ENCODE measurements at places on chromosomes 7 and 10.
A peak's percentile ranks its signal among the peaks of the same experiment; 100 is the strongest.

DNA sequence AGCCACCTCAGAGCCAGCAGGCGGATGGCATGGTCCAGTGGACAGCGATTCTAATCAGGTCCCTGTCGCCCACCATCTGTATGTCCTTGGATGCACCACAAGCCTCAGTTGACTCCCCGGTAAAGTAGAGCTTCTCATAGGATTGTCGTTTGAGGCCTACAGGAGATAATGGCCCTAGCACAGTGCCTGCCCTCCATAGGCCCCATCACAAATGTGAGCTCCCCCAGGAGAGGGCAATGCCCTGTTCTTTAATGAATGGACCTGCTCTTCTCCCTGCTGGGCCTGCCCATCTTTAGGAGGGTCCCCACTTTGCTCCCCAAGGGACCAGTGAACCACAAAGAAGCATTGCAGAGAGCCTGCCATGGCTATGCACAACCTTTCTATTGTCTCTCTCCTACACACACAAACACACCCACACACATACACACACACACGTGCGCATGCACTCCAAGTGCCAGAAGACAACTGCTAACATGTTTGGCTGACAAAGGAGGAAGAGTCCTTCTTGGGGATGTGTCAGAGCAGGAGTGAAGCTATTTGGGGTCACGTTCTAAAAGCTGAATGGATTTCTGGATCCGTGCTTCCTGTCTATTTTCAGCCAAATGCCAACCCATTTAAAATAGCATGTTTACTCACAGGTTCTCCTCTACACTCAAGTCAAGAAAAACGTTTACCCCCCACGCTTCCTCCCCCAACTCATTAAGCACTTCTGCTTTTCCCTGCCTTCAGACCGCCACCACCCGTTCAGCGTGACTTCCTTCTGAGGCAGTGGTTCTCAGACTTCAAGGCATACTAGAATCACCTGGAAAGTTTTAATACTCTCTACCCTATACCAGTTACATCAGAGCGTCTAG, 196.1 kb downstream of the GRID1 start:
- no peak for DNase-seq

GRCh38 chr7:102813191-102814024, 64.6 kb downstream of the FAM185A start:
- no peak for DNase-seq

GRCh38 chr7:102216573-102217314, 69.9 kb upstream of the SH2B2 start:
- DNase-seq, result no peak

DNA sequence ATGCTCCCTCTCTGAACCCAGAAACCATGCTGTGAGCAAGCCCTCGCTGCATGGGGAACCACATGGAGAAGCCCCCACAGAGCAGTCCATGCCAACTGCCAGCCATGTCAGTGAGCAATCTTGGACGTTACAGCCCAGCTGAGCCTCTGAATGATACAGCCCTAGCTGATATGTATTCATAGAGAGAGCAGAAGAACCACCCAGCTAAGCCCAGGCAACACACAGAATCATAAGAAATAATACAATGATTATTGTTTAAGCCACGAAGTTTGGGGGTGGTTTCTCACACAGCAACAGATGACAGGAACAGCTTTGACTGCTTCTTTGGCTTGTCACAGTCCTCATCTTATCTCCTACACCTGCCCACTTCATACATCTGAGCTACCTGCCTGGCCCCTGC, 32.5 kb upstream of the CARD11 start:
- no peak for DNase-seq

GRCh38 chr10:5595994-5596471, 70.4 kb downstream of the ASB13 start:
- DNase-seq, result no peak

DNA sequence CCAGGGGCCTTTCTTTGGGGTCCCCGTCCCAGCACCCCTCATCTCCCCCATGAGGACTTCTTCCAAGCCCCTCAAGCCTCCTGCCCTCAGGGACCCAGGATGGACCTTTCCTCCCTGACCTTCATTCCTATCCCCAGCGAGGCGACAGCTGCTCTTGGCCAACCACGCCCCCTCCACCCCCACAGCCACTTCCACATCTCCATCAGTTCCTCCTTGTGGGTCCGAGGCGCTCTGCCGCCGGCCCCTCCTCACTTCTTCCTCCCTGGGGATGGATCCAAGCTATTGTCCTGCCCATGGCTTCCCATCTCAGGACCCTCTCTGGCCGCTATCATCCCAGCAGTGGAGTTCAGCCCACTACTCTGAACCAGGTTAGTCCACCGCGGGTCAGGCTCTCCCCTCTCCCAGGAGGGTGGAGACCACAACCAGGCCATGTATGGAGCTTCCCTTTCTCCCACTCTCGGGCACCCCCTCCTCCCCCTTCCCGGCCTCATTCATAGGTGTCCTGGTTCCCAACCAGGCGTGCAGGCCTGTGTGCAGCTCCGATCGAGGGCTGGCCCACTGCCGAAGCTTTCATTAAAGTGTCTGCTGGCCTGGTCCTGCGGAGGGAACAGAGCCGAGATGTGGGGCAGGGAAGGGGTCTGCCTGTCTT, 1.7 kb upstream of the SH2B2 start:
- DNase-seq, result no peak

DNA sequence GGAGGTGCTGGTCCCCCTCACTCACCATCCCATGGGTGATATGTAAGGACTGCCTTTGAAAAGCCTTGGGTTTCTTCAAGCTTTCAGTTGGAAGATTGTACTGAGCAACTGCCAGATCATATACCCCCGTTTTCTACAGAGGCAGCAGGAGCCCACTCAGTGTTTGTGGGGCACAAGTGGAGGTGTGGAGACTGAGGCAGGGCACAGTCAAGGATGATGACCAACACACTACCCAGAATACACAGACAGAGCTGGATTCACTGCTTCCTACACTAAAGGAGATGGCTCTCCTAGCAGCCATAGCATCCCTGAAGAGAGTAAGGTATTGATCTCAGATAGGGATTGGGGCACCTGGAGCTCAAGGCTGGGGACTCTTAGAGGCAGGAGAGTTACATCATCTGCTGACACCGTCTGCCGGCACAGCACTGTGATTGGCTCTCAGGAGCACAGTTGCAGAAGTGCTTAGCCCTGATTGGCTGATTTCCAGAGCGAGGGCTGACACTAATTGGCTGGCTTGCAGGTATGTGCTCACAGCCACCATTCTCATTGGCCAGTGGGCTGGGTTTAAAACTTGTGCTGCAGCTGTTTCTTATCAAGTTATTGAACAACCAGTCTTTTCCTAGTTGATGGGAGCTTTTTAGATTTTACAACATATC, 77.9 kb upstream of the PFKP start:
- DNase-seq, result no peak

- DNase-seq, result no peak
Observed at GRCh38 chr7:80482950-80483349, 28.9 kb downstream of the GNAT3 start.

- peak; percentile 0 for DNase-seq
Observed at GRCh38 chr7:119197877-119198527, 973.5 kb downstream of the ANKRD7 start.

DNA sequence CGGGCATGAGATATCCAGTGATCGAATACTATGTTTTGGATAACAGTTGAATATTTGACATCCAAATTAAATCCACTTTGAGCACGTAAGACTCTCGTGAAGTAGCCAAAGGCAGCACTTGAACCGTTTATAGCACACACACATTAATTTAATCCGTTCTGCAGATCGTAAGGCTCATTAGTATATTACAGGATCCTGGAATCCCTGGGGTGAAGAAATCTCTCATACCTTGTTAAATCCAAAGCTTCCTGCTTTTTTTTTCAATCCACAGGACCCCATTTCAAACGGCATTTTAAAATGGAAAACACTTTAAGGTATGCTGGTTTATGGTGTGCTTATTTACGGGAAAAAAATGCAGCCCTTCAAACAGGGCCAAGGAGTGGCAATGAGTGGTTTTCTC, 158.4 kb upstream of the ADARB2 start:
- DNase-seq, result no peak

- DNase-seq, result no peak
Observed at GRCh38 chr7:18313965-18314364, 181.6 kb upstream of the HDAC9 start.

DNA sequence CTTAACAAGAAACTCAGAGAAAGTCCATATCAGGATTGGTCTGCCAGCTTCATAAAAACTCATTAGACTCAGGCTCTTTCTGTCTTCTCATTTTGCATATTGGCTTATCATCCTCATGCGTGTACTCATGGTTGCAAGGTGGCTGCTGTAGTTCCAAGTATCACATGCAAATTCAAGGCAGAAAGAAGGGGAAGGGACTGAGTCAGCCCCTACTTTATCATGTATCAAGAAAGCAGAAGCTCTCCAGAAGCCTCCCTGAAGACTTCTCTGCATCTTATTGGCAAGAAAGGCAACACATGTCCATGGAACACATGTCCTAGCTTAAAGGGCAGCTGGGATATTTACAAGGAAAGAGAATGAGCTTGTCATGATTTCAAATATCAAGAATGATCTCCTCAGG, 19.4 kb upstream of the EZH2 start:
- no peak for DNase-seq

- DNase-seq, result no peak
Observed at GRCh38 chr10:95400787-95401186, 110.0 kb upstream of the PDLIM1 start.

GRCh38 chr7:84665339-84665738, 470.8 kb upstream of the SEMA3A start:
- DNase-seq, result no peak

DNA sequence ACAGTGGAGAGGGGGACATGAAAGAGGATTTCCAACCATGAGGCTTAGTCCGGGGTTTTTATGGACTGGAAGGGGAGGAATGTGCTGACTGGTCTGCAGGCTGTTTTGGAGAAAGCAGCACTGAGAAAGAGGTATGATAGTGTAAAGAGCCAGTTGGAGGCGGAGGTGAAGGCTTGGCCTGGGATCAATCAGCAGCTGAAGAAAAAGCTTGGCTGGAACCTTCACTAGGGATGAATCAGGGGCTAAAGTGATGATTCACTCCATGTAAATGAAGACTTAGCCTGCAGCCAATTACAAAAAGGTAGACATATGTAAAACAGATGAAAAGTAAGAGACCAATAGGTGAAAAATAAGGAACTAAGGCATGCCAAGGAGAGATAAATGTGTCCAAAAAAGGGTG, 1382.6 kb downstream of the GATA3 start:
- no peak for DNase-seq

DNA sequence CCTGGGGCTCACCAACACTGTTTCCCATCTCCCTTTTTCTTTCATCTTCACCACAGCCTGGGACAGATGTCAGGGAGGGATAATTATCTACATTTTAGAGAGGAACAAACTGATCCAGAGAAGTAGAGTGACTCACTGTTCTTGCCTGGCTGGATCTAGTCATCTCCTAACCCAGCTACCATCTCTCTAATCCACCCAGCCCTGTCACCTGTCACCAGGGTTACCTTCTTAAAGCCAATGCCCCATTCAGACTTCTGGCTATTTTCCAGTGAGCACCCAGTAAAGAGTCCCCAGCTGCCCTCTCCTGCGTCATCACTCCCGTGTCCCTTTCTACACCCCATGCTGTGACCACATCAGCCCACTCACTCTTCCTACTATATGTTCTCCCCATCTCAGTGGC, 68.4 kb upstream of the DUSP5 start:
- DNase-seq, result no peak

GRCh38 chr10:50648089-50648934, 24.6 kb upstream of the SGMS1 start:
- no peak for DNase-seq

DNA sequence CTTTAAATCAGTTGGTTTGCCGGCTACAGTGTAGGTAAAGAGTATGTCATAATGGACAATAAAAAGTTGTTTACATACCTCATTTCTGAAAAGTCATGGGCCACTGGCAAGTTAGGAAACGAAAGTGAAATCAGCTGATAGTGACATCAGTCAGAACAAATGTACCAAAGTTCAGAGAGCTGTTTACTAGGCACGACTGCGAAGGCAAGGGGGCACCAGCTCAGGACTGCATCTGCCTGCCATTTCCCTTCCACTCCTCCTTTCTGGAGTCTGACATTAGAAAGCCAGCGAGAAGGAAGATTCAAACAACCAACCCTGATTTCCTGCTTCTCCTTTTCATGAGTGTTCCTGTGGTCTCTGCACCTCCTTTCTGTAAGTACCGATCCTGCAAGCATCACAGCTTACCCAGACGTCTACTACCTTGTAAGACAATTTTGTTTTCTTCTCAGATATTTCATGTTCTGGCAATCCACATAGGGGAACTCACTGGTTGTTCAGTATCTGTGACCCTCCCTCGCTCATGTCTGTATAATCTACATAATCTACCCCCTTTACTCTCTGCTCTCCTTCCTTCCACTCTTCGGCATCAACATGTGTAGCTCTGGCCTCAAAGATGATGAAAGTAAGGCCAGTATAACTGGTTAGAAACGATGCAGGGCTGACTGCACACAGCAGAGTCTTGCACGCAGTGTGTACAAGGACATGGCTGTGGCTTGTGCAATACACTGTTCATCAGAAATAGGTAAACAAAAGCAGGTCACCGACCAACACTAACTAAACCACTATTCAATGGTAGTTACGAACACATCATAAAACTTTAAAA, at the start of gene TMEM140:
Gene TMEM140 (plus strand): TSS at position 174 of the 823 bp plus-strand sequence. CDS start 16,370 bp downstream, outside the sequence.
- peak; percentile 69 for DNase-seq

GRCh38 chr7:20223356-20223755, 6.2 kb upstream of the MACC1 start:
- DNase-seq, result no peak

- no peak for DNase-seq
Observed at GRCh38 chr10:104376784-104377300, 23.2 kb downstream of the CFAP58 start.

DNA sequence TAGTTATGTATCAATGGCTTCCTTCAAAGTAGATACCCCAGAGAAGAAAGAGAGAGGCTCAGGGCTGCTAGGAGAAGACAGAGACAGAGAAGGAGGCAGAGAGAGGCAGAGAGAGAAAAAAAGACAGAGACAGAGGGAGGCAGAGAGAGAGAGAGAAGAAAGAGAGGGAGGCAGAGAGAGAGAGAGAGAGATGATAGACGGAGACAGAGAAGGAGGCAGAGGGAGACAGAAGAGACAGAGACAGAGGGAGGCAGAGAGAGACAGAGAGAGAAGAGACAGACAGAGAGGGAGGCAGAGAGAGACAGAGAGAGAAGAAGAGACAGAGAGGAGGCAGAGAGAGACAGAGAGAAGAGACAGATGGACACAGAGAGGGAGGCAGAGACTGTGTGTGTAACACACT, 187.9 kb downstream of the DNAJB6 start:
- no peak for DNase-seq

- no peak for DNase-seq
Observed at GRCh38 chr10:33052915-33053810, 95.1 kb upstream of the ITGB1 start.

GRCh38 chr7:66790725-66791124, 50.2 kb downstream of the RABGEF1 start:
- no peak for DNase-seq

GRCh38 chr7:116097365-116098009, 66.9 kb upstream of the TFEC start:
- no peak for DNase-seq

GRCh38 chr10:80252296-80252887, 37.1 kb downstream of the MAT1A start:
- DNase-seq, result no peak

DNA sequence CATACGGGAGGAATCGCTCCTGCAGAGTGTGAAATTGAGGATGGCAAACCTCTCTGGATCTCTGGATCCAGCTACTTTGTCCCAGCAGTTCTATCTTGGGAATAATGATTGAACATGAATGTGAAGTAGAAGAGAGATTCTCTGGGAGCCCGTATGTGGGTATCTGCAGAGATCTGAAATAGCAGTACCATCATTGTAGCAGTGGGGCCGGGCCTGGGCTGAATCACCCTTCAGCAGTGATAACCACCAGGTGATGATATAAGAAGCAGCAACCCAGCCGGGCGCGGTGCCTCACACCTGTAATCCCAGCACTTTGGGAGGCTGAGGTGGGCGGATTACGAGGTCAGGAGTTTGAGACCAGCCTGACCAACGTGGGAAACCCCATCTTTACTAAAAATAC, 51.9 kb downstream of the SKIDA1 start:
- DNase-seq, result no peak

All from activated T-cell treated with anti-CD3 and anti-CD28 coated beads, Interleukin-2, amount 50 U/mL, for 72 hours (primary cell).